ENCODE measurements at places on chromosomes 13 and 19. TPM values are rescaled to one million over a fixed set of nuclear protein-coding genes. Genes with fewer than 3 reads are reported as not detected.

Gene FCGBP
- total RNA-seq: 0.42 TPM

- no peak overlapping the region for H3K4me3 ChIP-seq
- peaks cover 24% of the 10 kb centered on the region for H3K27me3 ChIP-seq
- no peak for DNase-seq
- no peaks in the 10 kb centered on the region for H3K4me1 ChIP-seq
Measured at GRCh38 chr19:35828692-35829301, 16.2 kb upstream of the PRODH2 start.

DNA sequence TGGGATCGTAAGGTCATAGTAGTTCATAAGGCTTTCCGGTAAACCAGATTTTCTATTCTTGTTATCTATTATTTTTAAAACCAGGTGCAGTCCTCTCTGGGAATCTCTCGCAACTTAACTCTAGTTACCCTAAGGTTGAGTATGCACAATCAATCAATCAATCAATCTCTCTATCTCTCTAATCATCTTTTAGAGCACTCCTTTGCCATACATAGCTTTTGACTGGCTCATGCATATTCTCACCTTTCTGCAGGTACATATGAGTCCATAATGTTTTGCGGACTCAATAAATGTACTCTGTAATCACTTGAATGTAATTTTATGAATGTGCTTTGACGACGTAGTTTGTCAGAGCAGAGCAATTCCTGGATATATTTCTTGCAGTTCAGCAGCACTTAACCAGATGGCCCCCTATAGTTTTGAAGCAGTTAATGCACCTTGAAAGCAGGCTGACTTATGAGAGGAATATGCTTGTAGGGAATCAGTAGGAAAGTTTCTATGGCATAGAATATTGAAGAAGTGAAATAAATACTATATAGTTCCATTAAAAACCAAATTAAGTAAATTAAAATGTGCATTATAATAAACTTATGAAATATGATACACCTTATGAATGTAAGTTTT is 524.7 kb downstream of the GPC5 start:
- no peaks in the 10 kb centered on the region for H3K4me1 ChIP-seq
- DNase-seq: no peak
- peaks cover 10% of the 10 kb centered on the region for H3K27me3 ChIP-seq
- H3K36me3 ChIP-seq: no peaks in the 10 kb centered on the region
- H3K27ac ChIP-seq: no peak overlapping the region
- H3K4me3 ChIP-seq: no peak overlapping the region

DNA sequence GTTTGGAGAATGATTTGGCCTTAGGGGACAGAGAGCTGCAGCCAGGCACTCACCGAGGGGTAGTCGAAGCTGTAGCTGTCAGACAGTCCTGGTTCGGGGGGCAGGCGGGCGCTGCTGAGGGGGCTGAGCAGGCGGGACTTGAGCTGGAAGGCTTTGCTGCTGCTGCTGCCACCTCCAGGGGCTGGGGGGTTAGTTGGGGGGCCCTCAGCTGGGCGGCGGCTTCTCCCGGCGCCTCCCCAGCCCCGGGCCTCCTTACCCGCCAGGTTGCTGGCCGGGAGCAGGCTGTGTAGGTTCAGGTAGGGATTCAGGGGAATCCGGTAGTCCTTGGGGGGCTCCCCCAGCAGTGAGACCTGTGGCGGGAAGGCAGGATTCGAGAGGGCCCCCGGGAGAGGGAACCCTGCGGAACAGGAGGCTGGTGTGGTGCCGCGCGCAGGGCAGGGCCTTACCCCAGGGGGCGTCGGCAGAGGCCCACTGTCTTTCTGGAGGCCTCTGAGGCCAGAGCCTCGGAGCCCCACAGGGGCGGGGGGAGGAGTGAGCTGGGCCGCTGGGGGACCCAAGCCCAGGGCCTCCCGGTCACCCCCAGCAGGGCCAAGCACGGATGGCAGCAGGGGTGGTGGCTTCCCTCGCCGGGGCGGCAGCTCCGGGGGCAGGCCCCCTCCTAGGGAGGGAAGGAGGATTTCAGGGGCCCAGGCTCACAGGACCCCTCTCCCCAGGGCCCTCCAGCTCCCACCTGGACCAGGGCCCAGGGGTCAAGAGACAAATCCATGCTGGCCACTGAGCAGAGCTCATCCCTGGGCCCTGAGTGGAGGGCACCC is 5.0 kb upstream of the FDX2 start:
- no peaks in the 10 kb centered on the region for H3K27me3 ChIP-seq
- DNase-seq: no peak
- H3K4me1 ChIP-seq: peaks cover 3% of the 10 kb centered on the region
- no peak overlapping the region for H3K4me3 ChIP-seq
- H3K27ac ChIP-seq: no peak overlapping the region
- H3K36me3 ChIP-seq: peaks cover 12% of the 10 kb centered on the region

- H3K4me3 ChIP-seq: peak overlapping the region; percentile 43
- H3K36me3 ChIP-seq: no peaks in the 10 kb centered on the region
- H3K27me3 ChIP-seq: no peaks in the 10 kb centered on the region
- H3K27ac ChIP-seq: peak overlapping the region; percentile 76
- peaks cover 78% of the 10 kb centered on the region for H3K4me1 ChIP-seq
- no peak for DNase-seq
Measured at GRCh38 chr13:98503175-98504028, 73.5 kb downstream of the STK24 start.

GRCh38 chr19:54938906-54939305 is 8.4 kb downstream of the NLRP7 start:
- no peaks in the 10 kb centered on the region for H3K36me3 ChIP-seq
- DNase-seq: no peak
- H3K4me1 ChIP-seq: no peaks in the 10 kb centered on the region
- H3K27me3 ChIP-seq: no peaks in the 10 kb centered on the region

DNA sequence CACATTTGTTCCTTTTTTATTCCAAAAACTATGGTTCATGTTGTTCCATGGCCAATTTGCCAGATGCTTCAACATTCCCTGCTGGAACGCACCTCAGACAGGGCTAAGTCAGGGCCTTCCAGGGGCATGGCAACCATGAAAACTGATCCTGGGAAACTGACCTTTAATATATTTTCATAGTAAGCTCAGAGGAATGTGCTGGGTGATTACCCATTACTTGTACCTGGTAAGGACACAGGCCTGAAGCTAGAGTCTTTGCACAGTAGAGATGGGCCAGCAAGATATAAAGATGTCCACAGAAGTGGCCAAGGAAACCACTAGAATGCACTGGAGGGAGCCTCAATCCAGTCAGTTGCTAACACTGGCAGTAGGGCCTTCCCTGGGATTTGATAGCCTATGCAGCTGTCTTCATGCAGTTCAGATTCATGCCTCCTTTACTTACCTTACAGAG is 353.1 kb downstream of the ENOX1 start:
- H3K4me3 ChIP-seq: no peak overlapping the region
- H3K27ac ChIP-seq: no peak overlapping the region
- no peaks in the 10 kb centered on the region for H3K27me3 ChIP-seq
- no peak for DNase-seq

Gene ZNF543
- 5.1 TPM for total RNA-seq

DNA sequence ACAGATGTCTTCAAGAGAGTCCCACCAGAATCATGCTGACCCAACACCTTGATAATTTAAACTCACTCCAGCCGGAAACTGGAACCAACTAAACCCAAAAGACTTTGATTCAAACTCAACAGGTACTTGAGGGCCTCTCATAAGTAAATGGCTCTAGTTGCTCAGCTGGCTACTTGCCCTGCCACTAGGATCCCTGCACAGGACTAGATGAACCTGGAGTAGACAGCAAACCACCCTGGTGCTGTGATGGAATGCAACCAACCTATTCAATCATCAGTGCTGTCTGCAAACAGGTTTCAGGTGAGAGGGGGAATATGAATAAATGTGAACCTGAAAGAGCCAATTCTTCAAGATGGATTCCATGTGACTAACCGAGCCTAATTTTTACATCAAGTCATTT is 216.3 kb downstream of the KATNAL1 start:
- H3K27ac ChIP-seq: no peak overlapping the region
- no peaks in the 10 kb centered on the region for H3K4me1 ChIP-seq
- no peak for DNase-seq
- H3K27me3 ChIP-seq: peaks cover 10% of the 10 kb centered on the region
- no peak overlapping the region for H3K4me3 ChIP-seq

DNA sequence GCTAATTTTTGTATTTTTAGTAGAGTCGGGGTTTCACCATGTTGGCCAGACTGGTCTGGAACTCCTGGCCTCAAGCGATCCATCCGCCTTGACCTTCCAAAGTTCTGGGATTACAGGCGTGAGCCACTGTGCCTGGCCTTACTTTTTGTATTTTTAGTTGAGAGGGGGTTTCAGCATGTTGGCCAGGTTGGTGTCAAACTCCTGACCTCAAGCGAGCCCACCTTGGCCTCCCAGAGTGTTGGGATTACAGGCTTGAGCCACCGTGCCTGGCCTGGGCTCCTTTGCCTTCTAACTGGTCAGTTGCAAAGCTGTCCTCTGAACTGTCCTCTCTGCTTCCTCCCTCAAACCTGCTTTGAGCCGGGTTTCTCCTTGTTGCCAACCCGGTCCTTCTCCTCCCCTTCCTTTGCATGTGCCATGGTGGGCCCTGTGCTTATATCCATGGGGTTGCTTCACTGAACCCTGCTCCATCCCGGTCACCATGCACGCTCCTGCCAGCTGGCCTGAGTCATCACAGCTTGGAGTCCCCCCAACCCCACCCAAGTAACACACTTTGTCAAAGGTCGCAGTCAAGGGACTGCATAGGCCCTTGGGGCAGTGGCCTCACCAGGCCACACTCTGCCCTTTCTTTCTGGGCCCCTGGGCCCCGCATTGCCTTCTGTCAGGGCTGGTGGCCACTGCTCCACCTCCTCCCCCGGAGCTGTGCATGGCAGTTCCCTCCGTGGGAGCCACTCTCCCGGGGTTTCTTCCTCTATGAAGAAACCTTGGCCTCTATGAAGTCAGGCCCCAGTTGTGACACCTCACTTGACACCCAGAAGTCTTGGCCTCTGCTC is 21.2 kb downstream of the WTIP start:
- H3K36me3 ChIP-seq: peaks cover 7% of the 10 kb centered on the region
- H3K27ac ChIP-seq: no peak overlapping the region

- H3K27me3 ChIP-seq: no peaks in the 10 kb centered on the region
- no peak for DNase-seq
- H3K4me3 ChIP-seq: no peak overlapping the region
Measured at GRCh38 chr19:33055718-33056117, 9.0 kb downstream of the RHPN2 start.

Gene APOC4
- total RNA-seq: not detected

DNA sequence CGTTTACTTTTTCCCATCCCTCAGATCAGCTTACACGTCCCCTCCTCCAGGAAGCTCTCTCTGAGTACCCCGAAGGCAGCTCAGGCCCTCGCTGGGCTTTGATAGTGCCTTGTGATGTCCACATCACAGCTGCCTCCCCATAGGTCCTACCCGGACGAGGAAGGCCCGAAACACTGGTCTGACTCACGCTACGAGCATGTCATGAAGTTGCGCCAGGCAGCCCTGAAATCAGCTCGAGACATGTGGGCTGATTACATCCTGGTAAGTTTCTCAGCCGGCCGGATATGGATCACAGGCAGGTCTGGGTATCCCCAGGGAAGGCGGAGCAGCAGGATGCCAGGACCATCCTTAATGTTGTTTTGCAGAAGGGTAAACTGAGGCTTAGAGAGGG is 4.8 kb downstream of the COLGALT1 start:
- no peaks in the 10 kb centered on the region for H3K27me3 ChIP-seq
- DNase-seq: no peak
- H3K36me3 ChIP-seq: peaks cover 21% of the 10 kb centered on the region
- no peak overlapping the region for H3K4me3 ChIP-seq
- peaks cover 17% of the 10 kb centered on the region for H3K4me1 ChIP-seq

DNA sequence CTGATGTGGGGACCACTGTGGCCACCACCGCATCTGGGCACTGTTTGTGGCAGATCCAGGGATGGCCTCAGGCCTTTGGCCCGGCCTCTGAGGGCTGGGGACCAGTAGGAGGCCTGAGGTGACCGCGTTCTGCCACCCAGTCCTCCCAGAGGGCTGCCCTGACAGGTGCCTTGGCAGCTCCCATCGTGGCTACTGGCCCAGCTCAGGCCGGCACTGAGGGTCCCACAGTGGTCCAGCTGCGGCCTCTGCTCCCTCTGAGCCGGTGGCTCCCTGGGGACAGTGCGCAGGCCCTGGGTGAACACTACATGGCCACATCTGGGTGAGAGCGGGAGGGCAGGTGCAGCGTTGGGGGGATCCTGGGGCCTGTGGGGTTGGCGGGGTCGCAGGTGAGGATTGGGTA is 61.9 kb downstream of the KDM4B start:
- H3K4me3 ChIP-seq: no peak overlapping the region
- no peaks in the 10 kb centered on the region for H3K27me3 ChIP-seq
- peaks cover 8% of the 10 kb centered on the region for H3K36me3 ChIP-seq
- peak; percentile 92 for DNase-seq
- no peak overlapping the region for H3K27ac ChIP-seq
- H3K4me1 ChIP-seq: peaks cover 47% of the 10 kb centered on the region

GRCh38 chr19:6685962-6686627 is 16.1 kb upstream of the TNFSF14 start:
- no peak overlapping the region for H3K27ac ChIP-seq
- H3K36me3 ChIP-seq: no peaks in the 10 kb centered on the region
- peaks cover 31% of the 10 kb centered on the region for H3K27me3 ChIP-seq
- H3K4me3 ChIP-seq: no peak overlapping the region
- DNase-seq: peak; percentile 41
- H3K4me1 ChIP-seq: no peaks in the 10 kb centered on the region

Gene LRRC4B
- total RNA-seq: 0.52 TPM

Gene CEACAM7
- not detected for total RNA-seq

Gene ODAD3
- 0.68 TPM for total RNA-seq

GRCh38 chr19:13097033-13097462 is 5.6 kb downstream of the LYL1 start:
- peaks cover 41% of the 10 kb centered on the region for H3K4me1 ChIP-seq
- H3K36me3 ChIP-seq: peaks cover 9% of the 10 kb centered on the region
- H3K4me3 ChIP-seq: no peak overlapping the region
- no peak overlapping the region for H3K27ac ChIP-seq
- no peak for DNase-seq

Gene RANBP3
- total RNA-seq: 57.7 TPM

GRCh38 chr13:97780486-97780885 is 173.0 kb upstream of the IPO5 start:
- no peak overlapping the region for H3K27ac ChIP-seq
- peaks cover 5% of the 10 kb centered on the region for H3K27me3 ChIP-seq
- H3K4me1 ChIP-seq: peaks cover 17% of the 10 kb centered on the region
- peaks cover 4% of the 10 kb centered on the region for H3K36me3 ChIP-seq
- no peak for DNase-seq
- H3K4me3 ChIP-seq: no peak overlapping the region

- peaks cover 13% of the 10 kb centered on the region for H3K4me1 ChIP-seq
- H3K4me3 ChIP-seq: no peak overlapping the region
- DNase-seq: no peak
- H3K36me3 ChIP-seq: no peaks in the 10 kb centered on the region
- no peaks in the 10 kb centered on the region for H3K27me3 ChIP-seq
Measured at GRCh38 chr19:31096935-31097545, 252.2 kb downstream of the TSHZ3 start.

DNA sequence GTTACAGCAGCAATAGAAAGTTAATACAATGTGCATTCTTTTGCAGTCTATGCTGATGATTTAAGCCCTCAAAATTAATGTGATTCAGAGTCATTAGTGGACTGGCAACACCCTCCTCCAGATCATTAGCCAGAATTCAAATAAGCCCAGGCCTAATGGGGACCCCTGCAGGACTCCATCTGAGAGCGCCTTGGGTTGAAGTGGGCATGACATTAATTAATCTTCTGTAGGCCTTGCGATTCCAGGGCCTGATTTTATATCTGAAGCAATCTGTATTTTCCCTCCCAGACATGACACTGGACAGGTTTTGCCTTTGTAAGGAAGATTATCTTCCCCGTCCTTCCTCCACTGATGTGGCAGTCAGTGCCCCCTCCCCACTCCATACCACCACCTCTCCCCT is 442.9 kb downstream of the FOXO1 start:
- H3K27me3 ChIP-seq: no peaks in the 10 kb centered on the region
- H3K4me3 ChIP-seq: no peak overlapping the region
- peaks cover 28% of the 10 kb centered on the region for H3K4me1 ChIP-seq

Gene LILRB4
- total RNA-seq: not detected

Measured in chondrocyte (in vitro differentiated cells).